ENCODE measurements at places on chromosomes 3 and 15. TPM values are rescaled to one million over a fixed set of nuclear protein-coding genes. Genes with fewer than 3 reads are reported as not detected.
A peak's percentile ranks its signal among the peaks of the same experiment; 100 is the strongest.

Gene ZNF660
- 2.9 TPM for total RNA-seq

Gene SLC28A2
- not detected for total RNA-seq

Gene CHRNA3
- total RNA-seq, result 0.97 TPM

Gene ALDH1L1
- total RNA-seq, result 19.6 TPM

Gene NGRN
- 108 TPM for total RNA-seq

Gene CLDN1
- total RNA-seq, result 52.3 TPM

Gene UPK1B
- not detected for total RNA-seq

Gene TOPBP1
- total RNA-seq, result 25.3 TPM

Gene BCHE
- total RNA-seq, result 1.8 TPM

- no peak for DNase-seq
These were observed 203.6 kb downstream of the WNT5A start for GRCh38 chr3:55283441-55283925.

DNA sequence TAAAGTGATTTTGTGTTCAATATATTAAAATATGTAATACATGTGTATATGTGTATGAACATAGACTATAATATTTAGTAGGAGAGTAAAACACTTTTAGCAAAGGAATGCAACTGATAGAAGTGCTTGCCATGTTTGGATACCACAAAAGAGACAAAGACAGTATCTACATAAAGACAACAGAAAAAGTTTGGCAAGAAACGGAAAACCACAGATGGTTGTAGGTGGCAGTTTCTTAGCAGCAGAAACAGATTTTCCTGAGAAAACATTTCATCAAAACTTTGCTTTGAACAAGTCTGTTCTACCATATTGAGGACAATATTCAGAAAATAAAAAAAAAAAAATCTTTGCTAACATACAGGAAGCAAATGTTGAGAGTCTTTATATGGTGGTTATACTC is 1560.4 kb upstream of the GBE1 start:
- no peak for DNase-seq

DNA sequence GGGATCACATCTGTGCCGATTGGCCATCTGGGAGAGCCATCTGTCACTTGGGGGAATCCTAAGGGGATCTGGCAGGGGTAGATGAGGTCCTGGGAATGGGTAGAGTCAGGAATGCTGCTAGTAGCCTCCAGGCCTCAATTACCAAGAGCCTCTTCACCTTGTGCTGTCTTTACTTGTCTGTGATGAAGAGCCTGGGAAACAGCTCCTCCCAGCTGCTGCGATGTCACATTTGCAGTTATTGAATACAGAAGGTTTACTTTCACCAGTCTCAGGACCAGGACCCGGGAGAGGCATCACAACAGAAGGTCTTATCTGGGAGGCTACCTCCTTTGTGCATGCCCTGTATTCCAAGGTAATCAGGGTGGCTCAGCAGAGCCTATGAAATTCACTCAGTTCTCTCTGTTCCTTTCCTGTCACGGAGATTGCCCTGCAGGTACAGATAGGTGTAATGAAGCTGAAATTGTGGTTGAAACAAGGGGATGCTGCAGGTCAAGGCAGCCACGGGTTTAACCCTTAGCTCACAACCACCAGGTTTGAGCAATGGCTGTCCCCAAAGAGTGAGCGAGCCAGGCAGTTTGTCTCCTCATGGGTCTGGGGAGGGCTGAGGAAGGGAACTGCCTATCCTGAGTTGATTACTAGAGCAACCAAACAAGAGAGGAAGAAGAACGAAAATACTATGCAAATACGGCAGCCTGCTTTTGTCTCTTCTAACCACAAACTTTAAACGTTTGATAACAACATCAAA is 298.9 kb upstream of the RORA start:
- no peak for DNase-seq

DNA sequence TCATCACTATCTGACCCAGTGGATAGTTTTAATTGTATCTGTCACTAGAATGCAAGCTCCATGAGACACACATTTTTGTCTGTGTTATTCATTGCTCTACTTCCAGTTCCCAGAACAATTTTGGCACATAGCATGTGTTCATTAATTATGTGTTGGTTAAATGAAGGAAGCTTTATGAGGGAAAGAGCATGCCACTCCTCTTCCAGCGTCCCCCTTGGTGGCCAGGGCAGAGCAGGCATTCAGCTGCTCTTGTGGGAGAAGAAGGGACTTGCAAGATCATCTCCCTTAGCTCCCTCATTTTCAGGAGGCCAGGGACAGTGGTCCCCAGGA is 489 bp upstream of the GALNT15 start:
- no peak for DNase-seq

GRCh38 chr3:179666436-179667035 is 13.7 kb downstream of the USP13 start:
- peak; percentile 39 for DNase-seq

DNA sequence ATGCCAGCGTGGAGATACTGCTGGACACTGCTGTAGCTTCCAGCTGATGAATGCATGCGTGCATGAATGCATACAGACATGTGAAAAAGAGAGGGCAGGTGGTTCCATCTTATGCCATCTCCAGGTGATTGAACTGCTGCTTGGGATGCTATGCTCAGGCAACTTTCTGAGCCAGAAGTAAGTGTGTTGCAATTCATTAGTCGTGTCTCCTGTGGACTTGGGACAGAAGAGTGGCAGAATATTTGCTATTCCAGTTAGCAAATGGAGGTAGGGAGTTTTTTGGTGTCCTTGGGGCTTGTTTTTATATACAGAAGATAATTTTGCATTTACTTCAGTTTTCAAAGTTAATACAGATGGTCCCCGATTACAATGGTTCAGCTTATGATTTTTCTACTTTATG is 33.3 kb downstream of the ANKDD1A start:
- no peak for DNase-seq

- no peak for DNase-seq
These were observed 91.1 kb upstream of the KLF13 start for GRCh38 chr15:31235311-31236183.

- DNase-seq, result no peak
These were observed 13.8 kb upstream of the TEX264 start for GRCh38 chr3:51657234-51657633.

DNA sequence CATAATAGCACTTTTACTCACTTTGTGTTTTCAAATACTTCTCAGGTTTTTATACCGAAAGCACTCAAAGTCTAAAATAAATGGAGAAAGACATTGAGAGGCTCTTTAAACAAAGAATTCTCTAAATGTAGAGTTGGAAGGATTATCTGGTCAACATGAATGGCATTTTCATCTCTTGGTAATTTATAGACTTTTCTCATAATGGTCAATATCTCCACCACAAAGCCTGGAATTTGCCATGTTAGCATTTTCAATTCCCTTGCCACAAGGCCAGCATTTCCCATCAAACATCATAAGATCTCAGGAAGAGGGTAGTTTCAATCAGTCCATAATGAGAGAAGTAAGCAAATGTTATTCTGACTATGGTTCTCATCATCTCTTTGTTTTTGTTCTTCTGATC is 293.0 kb downstream of the CADM2 start:
- DNase-seq, result no peak

DNA sequence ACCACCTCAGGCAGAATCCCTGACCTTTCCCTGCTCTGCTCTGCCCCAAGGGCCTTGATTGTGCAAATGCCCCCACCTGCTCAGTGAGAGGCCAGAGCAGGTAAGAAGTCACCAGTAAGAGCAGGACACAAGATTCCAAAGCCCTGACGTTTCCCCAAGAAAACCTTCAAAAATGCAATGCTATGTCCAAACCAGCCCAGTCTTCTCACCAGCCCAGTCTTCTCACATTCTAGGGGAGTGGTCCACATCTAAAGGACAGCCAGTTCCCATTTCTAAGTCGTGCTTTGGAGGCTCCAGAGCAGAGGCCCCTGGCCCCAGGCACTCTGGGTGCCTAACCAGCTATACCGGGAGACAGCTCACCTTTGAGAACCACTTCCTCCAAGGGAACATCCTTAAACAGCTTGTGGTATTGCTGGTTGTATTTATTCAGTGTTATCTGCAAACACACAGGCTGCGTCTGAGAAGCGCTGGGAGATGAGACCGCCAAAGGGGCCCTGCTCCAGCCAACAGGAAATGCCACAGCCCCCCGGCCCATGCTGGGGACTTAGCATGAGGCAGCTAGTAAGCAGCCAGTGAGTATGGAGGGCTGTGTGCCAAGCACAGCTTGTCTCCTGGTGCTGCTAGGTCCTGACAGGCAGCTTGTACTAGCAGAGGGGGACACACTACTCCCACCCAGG is 29.3 kb downstream of the GRAMD2A start:
- peak; percentile 29 for DNase-seq

- no peak for DNase-seq
These were observed 15.0 kb downstream of the RYK start for GRCh38 chr3:134235577-134236076.

GRCh38 chr3:178193846-178194245 is 342.4 kb upstream of the KCNMB2 start:
- no peak for DNase-seq

DNA sequence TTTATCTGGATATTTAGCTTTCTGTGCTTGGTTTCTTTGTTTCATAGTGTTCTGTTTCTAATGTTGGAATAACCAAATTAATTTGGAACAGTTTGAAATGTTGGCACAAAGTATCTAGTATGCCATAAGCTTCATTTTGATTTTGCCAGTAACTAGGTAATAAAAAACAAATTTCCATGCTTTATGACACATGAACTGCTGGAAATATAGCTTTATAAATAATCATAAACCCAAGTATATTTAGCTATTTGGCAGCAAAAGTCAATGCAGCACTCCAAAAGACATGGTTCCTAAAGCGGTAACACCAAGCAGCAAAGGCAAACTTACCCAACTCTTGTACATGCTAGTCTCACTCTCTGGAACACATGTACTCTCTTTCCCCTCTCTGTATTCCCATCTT is 106.0 kb upstream of the CCNL1 start:
- no peak for DNase-seq

- no peak for DNase-seq
These were observed 19.0 kb downstream of the USP13 start for GRCh38 chr3:179671747-179672242.

DNA sequence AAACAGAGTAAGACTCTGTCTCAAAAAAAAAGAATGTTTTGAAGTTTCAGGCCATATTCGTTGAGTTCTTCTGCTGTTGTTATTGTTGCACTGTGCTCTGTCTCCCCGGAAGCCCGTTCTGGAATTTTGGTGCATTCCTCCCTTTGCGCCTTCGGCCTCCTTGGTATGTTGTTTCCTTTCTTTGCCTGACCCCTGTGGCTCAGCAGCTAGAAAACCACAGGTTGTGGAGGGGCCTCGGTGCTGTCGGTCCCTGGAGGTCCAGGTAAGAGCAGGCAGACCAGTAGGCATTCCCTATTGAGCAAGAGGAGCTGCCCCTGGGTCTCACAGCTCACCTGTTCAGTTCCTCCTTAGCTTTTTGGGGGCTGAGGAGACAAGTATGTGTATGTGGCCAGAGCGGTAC is 51.0 kb upstream of the DLG1 start:
- DNase-seq, result no peak

- no peak for DNase-seq
These were observed 13.0 kb downstream of the PLD1 start for GRCh38 chr3:171797265-171797679.

DNA sequence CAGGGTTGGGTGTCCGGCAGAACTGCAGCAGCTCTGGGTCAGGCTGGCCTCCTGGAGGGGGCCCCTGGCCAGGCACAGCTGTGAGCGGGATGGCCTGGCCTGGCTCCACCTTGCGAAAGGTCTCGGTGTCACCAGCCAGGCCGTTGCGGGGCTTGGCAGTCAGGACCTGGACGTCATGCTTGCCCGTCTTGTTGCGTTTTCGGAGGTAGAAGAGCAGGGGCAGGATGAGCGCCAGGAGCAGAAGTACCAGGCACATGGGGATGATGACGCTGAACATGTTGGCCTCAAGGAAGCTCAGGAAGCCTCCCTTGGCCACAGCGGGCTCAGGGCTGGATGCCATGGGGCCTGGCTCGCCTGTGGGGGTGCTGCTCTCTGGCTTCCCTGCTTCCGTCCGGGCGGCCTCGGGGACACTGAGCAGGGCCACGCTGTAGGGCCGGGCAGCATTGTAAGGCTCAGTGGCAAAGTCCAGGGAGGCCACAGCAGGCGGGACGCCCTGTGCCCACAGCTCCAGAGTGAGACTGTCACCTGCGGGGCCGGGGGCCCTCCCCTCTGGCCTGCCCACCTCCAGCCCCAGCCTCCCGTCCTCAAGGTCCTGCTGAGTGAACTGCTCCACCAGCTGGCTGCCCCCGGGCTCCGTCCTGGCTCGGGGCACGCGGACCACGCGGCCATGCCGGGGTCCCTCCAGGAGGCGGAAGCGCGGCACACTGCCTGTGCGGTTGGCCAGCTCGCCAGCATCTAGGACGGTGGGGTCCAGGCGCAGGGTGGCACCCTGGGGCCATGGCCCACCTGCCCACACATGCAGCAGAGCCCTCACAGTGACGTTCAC is 28.1 kb downstream of the SNX33 start:
- no peak for DNase-seq

DNA sequence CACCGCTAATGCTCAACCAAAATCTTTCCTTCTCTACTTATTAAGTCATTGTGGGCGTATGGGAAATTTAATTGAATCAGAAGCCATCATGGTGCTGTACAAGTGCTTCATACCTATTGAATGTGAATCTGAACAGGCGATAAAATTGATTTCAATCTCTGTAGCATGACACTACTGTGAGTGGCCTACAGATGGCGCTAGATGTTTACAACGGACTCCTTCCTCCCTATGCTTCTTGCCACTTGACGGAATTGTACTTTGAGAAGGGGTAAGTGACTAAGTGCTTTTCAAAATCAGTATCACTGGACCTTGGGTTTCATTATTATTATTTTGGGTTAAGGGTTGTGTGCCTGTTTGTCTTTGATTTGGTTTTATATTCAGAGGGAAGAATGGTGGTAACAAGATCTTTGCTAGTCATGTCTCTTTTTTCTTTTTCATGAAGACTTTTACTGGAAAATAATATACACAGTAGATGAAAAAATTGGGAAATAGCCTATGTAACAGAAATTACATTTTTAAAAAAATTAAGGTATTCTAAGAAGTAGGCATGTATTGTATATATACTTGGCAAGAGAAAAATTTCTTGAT is 35.4 kb downstream of the ACP3 start:
- peak; percentile 60 for DNase-seq

DNA sequence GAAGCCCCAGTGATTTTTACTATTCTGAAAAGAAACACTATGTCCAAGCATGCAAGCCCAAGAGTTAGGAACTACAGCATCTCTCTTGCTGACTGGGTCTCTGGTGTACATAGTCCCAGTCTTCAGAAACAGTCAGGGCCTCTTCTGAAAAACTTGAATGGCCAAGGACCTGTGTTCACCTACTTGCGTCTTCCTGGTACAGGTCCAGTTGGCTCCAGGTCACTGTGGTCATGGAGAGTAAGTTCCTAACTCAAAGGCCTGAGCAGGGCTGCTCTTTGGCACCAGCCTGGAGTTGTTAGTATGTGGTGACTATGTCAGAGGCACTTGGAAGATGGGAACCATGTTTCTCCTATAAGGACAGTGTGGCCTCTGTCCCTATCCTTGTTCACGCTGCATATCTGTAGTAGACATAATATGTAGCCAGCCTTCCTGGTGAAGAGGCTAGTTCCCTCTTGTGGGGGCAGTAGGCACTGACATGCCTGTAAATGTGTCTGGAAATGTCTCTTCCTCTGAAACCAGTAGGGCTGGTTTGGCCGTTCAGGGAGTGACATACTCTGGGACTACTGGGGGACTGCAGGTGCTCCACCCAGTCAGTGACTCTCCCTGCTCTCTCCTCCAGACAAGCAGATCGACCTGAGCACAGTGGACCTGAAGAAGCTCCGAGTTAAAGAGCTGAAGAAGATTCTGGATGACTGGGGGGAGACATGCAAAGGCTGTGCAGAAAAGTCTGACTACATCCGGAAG is 2.6 kb upstream of the RBM15B start:
- DNase-seq, result peak; percentile 79

Measured in prostate gland (tissue), 2 donors.